ENCODE measurements at places on chromosomes 3 and 15.

DNA sequence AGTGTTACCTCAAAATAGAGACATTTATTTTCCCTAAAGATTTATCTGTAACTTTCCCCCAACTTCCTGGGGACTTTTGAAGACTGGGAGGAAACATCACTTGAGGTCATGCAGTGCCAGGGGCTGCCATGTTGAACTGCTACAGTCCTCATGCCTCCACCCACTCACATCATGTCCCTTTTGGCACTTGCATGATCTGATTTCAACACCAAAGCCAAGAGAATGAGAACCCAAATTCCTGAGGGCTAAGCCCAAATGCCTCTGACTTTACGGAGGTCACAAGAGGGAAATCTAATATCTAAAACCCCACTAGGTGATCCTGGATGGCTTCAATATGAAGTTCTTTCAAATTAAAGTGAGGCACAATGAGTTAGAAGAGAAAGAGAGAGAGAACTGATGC lies 213.1 kb downstream of the NTRK3 start:
- no peak for DNase-seq

GRCh38 chr3:152583963-152584362 lies 251.0 kb upstream of the P2RY1 start:
- DNase-seq = no peak

- no peak for DNase-seq
Measured at GRCh38 chr3:194163697-194164096, 27.7 kb downstream of the HES1 start.

- DNase-seq = no peak
Measured at GRCh38 chr3:28745436-28745835, 396.8 kb upstream of the AZI2 start.

DNA sequence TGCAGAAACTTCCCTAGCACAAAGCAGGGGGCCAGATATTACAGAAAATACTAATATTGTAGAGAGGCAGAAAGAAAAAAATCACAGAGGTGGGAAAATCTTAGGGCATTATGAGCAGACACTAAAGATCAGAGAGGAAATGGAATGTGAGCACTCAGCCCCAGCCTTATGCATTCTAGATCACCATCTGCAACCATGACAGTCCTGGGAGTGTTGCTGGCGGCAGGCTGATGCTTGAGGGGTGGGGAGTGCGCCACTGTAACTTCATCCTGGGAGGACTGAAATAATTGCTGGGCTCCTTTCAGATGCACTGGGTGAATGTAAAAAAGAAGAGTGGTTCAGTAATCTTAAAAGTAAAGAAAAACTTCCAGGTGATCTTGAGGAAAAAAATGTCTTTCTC lies 427.6 kb upstream of the SEMA6D start:
- no peak for DNase-seq
